ENCODE measurements at places on chromosomes 6 and 20. TPM values are rescaled to one million over a fixed set of nuclear protein-coding genes. Genes with fewer than 3 reads are reported as not detected.

The RSPO4 gene
- 0.23 TPM for polyA plus RNA-seq

The BMP5 gene
- polyA plus RNA-seq: not detected

The LAMP5 gene
- polyA plus RNA-seq: 0.25 TPM

The POPDC3 gene
- not detected for polyA plus RNA-seq

The FOXC1 gene
- 2.2 TPM for polyA plus RNA-seq

The PGC gene
- polyA plus RNA-seq: not detected

The ADGRB3 gene
- 0.94 TPM for polyA plus RNA-seq

The XKR7 gene
- 0.13 TPM for polyA plus RNA-seq

The LHFPL5 gene
- not detected for polyA plus RNA-seq

GRCh38 chr6:133871131-133871530, 17.8 kb upstream of the TCF21 start:
- no peak for DNase-seq

DNA sequence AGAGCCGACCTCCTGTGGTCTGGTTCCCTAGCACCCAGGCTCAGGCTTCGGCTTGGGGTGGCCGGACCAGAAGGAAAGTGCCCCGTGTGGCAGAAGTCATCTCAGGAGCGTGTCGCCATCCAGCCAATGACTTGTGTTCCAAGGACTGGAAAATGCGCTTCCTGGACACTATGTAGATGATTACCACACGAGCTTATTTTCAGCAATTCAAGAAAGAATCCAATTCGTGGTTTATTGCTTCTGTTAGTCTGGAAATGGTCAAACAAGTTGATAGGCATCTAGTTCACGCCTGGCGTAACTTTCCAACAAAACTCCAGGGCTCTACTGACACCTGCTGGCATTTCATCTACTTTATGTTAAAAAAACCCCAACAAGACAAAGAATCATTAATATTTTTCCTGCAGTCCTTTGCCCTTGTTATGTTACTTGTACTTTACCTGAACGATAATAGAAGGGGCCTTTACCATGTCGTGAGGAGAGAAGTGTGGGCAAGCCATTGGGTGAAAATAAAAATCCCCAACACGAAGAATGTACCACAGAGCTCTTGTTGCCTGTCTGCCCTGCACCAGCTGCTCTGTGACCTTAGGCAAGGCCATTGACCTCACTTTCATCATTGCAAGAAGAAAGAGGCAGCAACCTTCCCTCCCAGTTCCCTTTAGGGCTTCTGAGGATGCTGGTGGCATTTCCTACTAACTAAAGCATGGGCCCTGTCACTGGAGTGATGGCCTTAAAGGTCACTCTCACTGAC, 154.7 kb upstream of the LAMP5 start:
- peak; percentile 70 for DNase-seq

DNA sequence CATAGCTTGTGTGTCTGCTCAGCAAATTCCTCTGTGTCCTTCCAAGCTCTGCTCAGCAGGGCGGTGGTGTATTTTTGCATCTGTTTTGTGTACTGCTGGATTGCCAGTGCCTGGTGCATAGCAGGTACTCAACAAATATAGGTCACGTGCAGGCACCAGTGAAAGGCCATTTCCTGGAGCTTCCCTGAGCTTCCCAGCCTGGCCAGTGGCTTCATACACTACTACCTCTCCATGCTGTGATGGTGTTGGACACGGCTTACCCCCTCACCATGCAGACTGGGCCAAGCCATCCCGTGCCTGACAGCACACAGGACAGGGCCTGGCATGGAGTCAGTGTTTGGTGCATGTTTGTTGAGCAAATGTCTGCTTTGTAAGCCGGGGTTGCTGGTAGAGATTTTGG, 7.7 kb upstream of the PHACTR3 start:
- DNase-seq: no peak

DNA sequence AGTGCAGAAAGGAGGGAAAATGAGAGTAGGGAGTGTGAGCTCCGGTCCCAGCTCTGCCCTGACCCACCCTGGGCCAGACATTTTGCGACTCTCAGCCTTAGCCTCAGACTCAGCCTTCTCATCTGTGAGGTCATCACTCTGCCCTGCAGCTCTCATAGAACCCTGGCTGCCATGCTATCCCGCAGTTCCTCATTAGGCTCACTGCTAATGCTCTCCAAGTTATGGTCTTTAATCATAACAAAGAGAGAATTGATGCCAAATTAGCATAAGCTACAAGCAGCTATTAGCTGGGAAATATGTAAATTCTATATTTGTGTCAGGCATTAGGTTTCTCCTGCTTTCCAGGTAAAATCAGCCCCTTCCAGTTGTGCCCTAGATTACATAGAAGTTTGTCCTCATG, 46.5 kb upstream of the MLN start:
- DNase-seq: no peak

DNA sequence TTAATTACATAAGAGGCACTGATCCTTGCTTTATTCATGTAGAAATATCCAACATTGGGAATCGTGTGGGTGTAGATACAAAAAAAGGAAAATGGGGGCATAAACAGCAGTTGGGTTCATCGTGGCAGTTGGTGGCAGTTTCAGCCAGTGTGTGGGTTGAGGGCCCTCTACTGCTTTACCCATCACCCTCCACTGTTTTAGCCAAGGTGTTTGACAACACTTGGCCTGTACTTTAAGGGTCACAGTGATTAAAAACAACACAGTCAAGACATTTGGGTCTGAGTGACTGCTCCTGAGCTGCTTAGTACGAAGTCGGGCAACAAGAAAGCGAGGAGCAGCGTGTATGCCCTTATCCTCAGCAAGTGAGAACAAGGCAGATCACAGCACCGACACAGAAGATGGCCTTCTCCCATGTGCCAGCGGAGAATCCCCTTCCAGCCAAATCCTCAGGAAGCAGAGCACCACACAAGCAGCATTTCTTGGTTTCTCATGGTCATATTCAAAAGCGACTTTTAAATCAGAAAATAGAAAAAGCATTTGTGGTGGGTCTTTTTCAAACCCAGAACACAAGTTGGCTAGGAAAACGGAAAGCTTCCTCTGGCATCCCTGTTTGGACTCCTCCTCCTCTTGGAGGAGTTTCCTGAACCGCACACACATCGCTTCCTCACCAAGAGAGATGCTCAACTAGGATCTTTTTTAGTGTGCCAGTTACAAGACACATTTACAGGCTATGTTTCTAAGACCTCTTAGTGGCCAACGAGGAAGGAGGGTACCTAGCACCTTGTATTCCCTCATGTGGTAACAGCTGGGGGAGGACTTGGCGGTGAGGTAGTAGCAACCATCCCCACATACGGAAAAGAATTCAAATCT, 23.5 kb downstream of the EIF2S2 start:
- no peak for DNase-seq

- no peak for DNase-seq
Observed at GRCh38 chr6:105021399-105021798, 64.5 kb downstream of the LIN28B start.

DNA sequence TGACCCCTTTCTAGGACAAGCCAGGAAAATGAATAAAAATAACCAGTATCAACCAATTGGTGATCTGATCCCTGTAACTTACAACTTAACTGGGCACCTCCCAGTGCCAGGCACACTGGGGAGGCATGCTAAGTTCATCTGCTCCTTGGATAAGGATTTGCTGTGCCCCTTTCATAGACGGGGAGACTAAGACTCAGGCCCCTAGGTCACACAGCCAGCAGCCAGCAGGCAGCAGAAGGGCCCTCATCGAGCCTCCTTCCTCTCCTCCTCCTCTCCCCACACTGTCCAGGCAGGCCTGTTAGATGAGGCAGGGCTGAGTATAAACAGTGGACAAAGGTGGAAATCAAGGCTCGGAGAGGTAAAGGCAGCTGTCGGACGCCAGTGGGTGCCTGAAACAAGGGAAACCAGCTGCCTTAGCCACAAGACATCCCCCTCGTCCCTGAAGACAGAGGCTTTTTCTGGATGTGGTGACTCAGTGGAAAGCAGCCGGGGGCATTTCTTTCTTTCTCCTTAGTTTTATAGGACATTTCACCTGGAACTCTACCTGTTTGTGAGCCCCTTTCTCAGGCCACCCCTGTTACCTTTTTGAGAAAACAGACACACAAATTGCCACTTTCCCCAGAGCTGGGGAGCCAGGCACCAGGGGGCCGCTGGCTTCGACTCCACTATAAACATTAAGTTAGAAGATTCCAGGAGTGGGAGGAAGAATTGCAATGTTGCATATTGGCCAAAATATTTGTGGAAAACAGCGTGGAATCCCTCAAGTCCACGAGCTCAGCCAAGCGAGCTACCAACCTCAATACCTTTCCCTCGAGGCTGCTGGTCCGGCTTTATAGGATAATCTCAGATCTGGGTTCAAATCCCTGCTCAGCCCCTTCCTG, 166.0 kb downstream of the PREX1 start:
- no peak for DNase-seq

DNA sequence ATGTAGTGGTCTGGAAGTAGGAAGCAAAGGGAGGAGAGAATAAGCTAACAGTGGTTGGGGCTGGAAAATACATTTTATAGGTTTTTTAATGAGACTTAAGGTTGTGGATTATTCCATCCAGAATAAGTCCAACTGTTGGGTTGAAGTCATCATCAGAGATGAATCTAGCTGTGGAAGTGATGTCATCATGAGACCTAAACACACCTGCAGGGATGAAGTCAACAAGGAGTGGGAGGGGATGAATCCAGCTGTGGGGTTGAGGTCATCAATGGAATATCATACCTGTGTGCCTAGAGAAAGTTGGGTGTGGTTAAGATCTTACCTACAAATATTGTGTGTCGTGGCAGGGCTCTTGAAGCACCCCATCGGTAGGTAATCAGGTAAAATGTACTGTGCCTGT, 730.7 kb downstream of the RFPL4B start:
- no peak for DNase-seq

DNA sequence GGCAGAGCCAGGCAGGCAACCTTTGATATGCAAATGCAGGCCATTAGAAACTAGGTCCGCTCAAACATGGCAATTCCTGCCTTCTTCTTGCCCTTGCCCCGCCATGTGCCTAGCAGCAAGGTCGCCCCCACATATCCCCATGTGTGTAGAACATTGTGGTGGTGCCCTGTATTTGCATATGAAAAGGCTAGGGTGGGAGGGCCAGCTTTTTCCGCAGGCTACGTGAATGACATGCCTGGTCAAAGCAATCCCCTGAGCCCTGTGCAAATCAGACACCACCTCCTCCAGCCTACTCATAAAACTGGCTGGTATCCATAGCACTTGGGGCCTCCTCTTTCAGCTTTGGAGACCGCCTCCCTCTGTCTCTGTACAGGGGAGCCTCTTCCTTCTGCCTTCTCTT, 31.6 kb downstream of the GSTA2 start:
- no peak for DNase-seq
